Left cardiac atrium (tissue), 4 donors: ENCODE measurements at places on chromosomes 1 and 21. TPM values are rescaled to one million over a fixed set of nuclear protein-coding genes. Genes with fewer than 3 reads are reported as not detected.

DNA sequence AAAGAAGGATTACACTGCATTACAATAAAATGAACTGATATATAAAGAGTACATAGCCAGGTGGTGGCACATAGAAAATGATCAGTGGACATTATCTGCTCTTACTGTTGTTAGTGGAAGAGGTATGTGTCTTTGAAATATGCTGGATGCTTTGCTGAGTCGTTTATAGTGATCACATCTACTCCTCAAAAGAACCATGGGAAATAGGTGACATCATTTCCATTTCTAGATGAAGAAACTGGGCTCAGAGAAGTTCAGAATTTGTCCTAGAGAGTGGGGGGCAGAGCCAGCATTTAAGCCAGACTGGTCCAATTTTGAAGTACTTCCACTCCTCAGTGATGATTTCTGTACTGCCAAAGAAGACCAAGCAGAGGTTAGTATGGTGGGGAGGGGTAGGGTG lies 34.0 kb upstream of the BACH1 start:
- DNase-seq = no peak

DNA sequence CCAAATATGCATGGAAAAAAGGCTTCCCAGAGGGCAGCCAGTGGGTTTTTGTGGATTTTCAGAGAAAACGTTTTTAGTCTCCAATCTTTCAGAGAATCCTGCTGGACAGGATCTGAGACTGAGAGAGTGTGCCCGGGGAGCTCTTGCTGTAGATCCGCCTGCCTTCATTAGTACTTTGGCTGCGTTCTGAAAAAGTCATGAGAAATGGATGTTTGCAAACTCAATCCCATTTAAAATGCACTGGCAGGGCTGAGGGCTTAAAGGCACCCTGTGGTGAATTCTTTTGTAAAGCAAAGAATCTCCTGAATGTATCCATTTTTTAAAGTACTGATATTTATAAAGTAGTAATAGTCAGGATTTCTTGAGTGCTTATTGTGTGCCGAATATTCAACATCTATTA lies 22.2 kb downstream of the FOXD2 start:
- DNase-seq = no peak

The SLC44A5 gene
- 4.2 TPM for total RNA-seq

DNA sequence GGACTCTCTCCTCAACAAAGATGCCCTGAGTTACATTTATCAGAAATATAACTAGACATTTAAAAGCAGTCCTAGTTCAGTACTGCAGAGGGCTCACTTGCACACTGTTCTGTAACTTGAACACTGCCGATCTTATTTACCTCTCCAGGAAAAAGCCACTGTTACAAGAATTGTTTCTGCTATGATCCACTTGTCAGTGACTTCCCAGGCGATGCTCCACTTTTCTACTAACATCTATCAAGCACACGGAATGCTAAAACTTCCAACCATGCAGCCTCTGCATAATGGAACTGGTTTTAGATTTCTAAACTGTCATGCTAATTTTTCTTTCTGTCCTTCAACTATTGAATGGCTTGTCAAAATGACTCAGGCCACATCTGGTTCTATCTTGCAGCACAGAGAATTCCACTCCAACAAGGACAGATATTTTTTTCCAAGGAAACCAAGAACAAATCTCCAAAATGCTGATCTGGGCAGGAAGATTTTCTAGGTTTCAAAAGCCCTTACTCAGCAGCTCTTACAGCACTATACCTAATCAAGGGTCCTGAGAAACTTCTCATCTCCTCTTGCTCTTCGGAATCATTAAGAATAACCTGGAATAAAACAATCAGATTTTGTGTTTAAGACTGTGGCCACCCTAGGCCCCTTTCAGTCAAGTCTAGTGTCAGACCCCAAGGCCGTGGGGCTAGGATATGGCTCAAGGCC lies 9.9 kb downstream of the SEC16B start:
- no peak for DNase-seq

The IGSF9 gene
- total RNA-seq = 3.3 TPM

The S100A2 gene
- total RNA-seq = not detected

The C1orf87 gene
- total RNA-seq = not detected
